ENCODE measurements at places on chromosomes 2 and 18.

DNA sequence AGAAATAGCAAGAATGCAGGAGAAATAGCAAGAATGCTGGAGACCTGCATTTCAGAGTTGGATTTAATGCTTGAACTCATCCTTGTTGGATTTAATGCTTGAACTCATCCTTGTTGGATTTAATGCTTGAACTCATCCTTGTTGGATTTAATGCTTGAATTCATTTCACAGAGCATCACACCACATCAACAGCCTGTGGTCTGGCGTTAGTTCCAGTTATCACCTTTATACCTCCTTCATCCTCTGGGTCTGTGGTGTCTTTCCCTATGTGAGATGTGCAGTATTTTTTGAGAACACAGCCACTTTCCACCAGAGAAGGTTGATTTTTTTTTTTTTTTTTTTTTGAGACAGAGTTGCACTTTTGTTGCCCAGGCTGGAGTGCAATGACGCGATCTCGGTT, 546.4 kb upstream of the SOX11 start:
- DNase-seq: no peak

DNA sequence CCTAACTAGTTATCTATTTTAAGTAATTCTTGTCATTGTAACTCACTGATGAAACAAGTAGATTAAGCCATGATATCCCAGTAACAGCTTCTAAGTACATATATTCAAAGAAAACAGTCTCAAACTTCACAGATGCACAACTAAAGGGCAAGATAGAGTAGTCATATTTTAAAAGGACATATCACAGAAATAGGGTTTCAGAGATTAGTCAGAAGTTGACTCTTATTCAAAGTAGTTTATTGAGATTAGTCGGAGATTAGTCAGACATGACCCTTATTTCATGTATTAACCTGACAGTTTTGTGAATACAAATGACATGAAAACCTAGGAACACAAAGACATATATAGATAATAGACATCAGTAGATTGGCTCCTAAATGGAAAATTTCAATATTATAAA, 15.9 kb upstream of the CHAC2 start:
- no peak for DNase-seq

DNA sequence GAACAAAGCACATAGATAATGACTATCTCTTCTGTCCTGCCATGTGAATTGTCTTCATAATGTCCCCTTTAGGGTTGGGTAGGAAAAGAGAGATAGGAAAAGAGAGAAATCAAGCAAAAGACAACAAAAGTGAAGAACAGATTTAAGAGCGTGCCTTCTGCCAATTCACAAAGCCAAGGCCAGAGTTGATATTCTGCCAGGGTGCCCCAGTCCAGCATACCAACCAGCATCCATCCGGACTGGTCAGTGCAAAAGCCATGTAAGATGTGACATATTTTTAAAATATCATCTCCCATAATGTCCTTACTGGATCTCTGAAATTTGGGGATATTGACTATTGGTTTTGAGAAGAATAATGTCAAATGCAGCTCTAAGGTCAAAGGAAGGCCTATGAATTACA, 35.7 kb upstream of the KLF7 start:
- no peak for DNase-seq

- no peak for DNase-seq
Measured at GRCh38 chr2:195675783-195676427, 18.9 kb downstream of the SLC39A10 start.

- DNase-seq: no peak
Measured at GRCh38 chr2:323035-323434, 35.1 kb upstream of the ALKAL2 start.

DNA sequence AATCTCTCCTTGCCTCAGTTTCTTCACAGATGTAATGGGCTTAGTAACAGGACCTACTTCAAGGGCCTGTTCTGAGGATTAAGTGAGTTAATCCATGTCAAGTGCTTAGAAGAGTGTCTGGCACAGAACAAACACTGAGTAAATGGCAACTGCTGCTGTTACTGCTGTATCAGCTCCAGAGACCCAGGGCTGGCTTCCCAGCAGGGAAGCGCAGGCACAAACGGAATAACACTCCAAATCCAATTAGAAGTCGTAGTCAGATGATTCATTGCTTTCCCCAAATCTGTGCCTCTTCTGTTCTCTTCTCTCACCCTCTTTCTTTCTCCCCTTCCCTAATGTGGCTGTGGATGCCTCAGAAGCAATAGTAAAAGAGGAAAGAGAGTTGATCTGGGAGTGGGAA, 101.1 kb upstream of the FZD7 start:
- no peak for DNase-seq

- DNase-seq: no peak
Measured at GRCh38 chr2:76316691-76317090, 606.0 kb upstream of the GCFC2 start.

GRCh38 chr2:210527286-210527685, 29.1 kb upstream of the CPS1 start:
- no peak for DNase-seq
